ENCODE measurements at places on chromosomes 1 and 21.
A peak's percentile ranks its signal among the peaks of the same experiment; 100 is the strongest.

GRCh38 chr1:51642739-51643142 is 25.8 kb downstream of the OSBPL9 start:
- peak; percentile 96 for DNase-seq

GRCh38 chr1:157249326-157249725 is 111.1 kb upstream of the ETV3 start:
- no peak for DNase-seq

DNA sequence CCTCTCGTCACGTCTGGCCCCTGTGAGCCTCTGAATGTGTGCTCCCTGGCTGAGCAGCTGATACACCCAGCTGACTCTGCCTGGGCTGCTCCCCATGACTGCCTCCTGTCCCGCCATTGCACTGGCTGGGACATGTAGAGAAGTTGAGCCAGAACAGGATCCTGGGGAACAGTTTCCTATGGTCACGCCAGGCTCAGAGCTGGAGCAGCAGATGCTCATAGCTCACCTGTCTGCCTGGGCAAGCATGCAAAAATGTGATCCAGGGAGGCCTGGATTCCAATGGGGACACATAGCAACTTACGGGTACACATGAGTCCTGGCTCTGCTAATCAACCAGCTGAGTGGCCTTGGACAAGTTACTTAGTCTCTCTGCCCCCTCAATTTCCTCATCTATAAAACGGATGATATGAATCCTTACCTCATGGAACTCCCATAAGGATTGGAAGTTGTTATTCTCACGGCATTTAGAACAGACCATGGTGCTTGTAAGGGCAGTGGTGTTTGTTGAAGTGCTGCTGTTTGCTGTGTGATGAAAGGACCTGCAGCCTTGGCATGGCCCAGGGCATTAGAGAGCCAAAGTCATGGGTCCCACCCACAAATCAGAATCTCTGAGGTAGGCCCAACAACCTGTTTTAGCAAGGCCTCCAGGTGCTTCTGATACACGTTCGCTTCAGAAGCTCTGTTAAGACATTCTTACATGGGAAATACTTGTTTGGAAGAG is 150.3 kb upstream of the VANGL1 start:
- no peak for DNase-seq

GRCh38 chr1:153058826-153059784 is 1.8 kb upstream of the SPRR2A start:
- no peak for DNase-seq

DNA sequence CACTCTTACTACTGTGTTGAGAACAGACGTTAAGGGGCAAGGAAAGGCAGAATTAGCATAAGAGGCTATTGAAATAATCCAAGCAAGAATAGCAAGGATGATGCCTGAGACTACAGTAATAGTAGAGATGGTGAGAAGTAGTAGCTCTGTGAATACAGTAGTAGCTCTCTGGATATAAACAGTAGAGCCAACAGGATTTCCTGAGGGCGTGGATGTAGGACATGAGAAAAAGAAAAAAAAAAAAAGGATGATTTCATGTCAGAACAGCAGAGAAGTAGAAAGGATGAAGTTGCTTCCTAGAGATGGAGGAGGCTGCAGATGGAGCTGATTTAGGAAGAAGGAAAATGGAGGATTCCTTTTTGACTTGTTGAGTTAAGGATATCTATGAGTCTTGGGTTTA is 112.3 kb downstream of the OMA1 start:
- no peak for DNase-seq

DNA sequence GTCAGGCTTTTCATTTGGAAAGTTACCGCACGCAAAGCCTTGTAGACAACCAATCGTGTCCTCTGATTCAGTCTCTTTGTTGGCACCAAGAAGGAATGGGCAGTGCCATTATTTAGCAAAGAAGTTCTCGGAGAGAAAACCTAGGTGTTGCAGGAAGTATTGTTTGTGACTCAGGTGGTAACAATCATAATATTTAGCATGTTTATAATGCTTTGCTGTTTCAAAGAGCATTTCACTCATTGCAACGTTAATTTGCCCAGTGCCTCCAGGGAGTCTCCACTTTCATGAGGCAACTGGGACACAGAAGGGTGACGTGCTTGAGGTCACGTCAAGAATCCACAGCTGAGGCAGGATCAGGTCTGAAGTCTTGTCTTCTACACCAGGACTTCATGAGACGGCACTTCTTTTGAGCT is 31.4 kb downstream of the STPG1 start:
- DNase-seq: no peak

DNA sequence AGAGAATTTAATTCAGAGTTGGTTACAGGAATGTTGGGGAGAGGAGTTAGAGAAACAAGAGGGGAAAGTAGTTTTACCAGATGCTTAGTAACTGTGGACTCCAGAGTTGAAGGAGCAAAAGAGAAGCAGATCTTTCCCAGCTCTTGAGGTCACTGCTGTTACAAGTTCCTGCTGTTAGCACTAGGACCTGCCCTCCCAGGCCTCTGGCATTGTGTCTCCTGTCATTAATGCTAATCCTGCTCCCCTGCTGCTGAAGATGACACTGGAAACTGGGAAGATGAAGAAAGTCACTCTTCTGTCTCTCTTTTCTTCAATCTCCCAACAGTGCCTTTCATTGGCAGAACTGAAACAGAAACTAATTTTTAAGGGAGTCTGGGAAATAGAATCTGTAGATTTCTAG is 845.6 kb downstream of the ADGRL2 start:
- DNase-seq: no peak

DNA sequence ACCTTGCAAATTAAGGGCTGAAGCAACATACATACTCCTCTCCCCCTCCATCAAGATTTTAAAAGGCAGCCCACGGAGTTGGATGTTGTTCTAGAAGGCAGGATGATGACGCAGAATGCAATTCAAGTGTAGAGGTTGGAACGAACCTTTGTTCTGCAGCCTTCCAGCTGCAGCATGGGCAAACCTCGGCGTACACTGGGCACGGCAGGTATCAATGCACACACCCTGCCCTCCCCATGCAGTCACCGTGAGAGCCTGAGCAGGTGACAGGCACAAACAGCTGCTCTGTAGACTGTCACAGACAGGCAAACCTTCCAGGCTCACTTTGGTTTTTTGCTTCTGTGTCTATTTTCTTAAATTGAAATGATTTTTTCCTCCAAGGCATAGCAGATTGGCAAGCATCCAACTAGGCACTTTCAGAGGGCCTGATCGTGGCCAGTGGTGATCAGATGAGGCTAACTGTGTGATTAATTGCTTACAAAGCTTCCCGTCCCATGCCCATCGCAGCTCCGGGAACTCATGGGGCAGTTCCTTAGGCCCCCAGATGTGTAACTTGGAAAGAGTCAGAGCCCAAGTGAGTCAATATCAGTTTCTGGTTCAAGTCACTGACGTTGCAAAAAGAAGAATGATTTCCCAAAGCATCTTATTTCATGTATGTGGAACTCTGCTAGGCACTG is 82.3 kb downstream of the ITPKB start:
- peak; percentile 85 for DNase-seq

DNA sequence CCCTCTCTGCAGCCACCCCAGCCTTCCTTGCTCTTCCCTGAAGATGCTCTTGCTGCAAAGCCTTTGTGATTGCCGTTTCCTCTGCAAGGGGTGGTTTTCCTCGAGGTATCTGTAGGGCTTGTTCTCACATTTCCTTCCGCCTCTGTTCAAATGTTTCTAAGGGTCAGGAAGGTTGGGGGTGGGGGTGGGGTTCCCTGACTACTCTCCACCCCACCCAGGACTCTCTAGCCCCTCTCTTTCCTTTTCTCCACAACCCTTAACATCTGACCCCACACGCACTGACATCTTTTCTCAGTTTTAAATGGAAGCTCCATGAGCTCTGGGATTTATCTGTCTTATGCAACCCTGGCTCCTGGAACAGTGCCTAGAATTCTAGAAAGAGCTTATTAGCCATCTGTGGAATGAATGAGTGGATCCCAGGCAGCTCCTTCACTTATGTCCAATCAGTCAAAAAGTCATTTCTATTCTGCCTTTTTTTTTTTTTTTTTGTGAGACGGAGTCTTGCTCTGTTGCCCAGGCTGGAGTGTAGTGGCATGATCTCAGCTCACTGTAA is 27.3 kb upstream of the ZNF362 start:
- DNase-seq: peak; percentile 92

DNA sequence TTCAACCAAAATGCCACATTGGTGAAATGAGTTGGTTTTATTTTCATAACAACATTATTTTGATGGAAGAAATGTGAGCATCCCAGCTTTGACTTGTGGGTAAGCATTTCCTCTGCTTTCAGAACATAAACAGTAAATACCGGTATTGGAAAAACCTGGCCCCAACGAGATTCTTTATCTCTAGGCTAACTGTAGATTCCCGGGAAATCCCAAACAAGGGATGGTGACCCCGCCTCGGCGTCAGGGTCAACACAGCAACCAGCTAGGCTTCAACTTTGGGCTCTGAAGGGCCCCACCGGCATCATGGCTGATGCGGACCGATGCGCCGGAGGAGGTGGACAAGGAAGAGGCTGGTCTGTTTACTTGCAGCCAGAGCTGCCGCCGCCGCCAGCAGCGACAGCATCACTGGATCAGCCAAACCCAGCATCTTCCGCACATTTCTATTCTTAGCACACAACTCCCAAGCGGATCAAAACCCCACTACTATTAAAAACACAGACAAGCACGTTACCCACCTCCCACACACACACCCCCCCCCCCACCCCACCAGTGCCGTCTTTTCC is 1.1 kb downstream of the AKT3 start:
- DNase-seq: peak; percentile 73

DNA sequence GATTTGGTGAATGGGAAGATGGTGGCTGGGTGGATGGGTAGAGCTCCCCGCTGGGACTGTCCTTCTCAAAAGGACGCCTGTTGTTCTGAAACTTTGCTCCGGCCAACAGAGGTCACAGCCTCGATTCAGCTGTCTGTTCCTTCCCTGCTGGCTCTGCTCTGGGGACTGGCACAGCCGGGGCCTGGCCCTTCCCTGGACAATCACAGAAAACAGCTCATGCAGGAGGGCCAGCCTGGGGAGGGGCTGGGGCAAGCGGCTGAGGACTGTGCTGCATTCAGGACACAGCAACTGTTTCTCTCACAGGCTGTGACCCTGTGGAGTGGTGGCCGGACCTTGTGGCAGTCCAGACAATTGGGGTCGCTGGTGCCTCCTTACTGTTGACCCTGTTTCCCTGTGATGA is 110.7 kb upstream of the TMEM51 start:
- no peak for DNase-seq

DNA sequence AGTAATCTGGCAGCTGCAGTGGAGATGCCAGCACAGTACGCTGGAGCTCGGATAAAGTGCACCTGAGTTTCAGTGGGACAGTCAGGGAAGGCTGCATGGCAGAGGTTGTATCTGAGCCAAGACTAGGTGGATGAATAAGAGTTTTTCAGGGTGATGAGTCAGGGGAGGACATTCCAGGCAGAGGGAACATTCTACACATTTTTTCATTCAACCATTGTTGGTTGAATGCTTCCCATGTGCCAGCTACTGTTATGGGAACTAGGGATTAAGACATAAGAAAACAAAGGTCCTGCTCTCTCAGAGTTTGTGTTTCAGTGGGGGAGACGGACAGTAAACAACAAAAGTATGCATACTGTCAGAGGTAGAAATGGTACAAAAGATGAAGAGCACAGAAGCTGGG is 5.2 kb downstream of the LEPR start:
- peak; percentile 88 for DNase-seq

GRCh38 chr21:41815652-41816582 is 49.1 kb upstream of the RIPK4 start:
- no peak for DNase-seq

DNA sequence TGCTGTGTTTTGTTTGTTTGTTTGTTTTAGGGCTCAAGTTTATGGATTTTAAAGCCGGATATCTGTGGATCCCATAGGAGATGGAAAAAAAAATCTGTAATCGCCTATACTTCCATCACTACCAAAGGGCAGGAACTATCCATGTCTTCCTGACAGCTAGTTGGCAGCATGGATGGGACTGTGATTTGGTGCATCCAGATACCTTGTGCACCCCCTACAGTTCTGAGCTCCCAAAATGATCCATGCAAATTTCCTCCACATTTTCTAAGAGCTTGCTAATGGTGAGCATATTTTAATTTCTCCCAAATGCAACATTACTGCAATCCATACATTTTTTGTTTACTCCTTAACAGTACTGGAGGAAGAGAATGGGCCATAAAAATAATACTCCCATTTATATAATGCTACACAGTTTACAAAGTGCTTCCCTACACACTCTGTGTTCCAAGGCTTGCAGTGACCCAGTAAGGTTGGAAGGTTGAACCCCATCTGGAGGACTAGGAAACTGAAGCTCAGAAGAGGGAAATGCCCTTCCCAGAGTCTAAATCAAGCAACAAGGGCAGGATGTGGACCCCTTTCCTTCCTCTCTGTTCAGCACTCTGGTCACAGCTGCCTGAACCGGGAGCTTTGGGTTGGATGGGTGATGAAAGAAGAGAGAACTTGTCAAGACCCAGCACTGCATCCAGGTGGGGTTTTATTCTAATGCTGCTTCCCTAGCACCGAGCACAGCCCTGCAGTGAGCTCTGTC is 48.0 kb downstream of the CAPN8 start:
- DNase-seq: no peak

DNA sequence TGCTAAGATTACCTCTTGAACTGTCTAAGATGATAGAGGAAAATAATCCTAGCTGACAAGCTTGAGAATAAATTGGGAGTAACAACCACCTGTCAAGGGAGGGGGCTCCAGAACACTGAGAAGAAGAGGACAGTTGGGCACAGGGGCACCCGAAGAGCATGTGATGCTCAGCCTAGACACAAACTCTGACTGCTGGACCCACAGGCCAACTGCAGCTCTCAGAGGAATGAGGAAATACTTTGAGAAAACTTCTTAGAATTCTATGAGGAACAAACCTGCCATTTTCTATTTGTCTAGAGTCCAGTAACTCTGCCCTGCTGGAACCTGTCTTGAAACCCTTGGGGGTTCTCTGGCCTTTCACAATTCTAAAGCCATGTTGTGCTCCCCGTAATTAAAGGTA is 124.1 kb upstream of the KCNK2 start:
- DNase-seq: no peak

Data from cardiac fibroblast (primary cell).